Purkinje cell (primary cell): ENCODE measurements at places on chromosomes 6 and 20. TPM values are rescaled to one million over a fixed set of nuclear protein-coding genes. Genes with fewer than 3 reads are reported as not detected.

ZNF831 gene
- polyA plus RNA-seq = 0.67 TPM in 1 of 2 replicates, not detected in the other

PSORS1C1 gene
- polyA plus RNA-seq = 3.5 TPM in 1 of 2 replicates, not detected in the other

HDAC2 gene
- polyA plus RNA-seq = 51.7 and 62.6 TPM in 2 replicates

GABRR1 gene
- 0.85 and 1.7 TPM in 2 replicates for polyA plus RNA-seq

NR2E1 gene
- not detected in 2 replicates for polyA plus RNA-seq
